ENCODE measurements at places on chromosomes 3 and 15.

DNA sequence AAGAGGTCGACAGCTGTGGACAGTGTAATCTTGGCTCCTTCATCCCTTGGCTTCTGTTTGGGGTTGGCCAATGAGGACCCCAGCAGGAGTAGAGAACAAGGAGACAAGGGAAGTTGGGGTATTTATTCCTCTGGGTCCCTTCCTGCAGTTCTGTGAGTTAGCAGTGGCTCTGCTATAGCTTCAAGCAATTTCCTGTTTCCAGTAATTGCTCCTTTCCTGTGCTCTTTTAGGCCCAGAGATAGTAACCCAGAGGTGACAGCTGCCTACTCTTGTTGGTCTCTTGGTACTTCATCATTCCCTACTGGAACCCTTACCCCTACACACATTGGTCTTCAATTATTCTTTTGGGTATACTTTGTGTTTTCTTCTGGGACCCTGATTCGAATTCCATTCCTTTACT lies 92.9 kb downstream of the NR1D2 start:
- DNase-seq: no peak

- DNase-seq: no peak
Observed at GRCh38 chr3:53402326-53402725, 55.0 kb upstream of the DCP1A start.

GRCh38 chr3:39011191-39011736 lies 40.5 kb downstream of the SCN11A start:
- no peak for DNase-seq

GRCh38 chr3:195849322-195850074 lies 37.8 kb upstream of the MUC4 start:
- no peak for DNase-seq

DNA sequence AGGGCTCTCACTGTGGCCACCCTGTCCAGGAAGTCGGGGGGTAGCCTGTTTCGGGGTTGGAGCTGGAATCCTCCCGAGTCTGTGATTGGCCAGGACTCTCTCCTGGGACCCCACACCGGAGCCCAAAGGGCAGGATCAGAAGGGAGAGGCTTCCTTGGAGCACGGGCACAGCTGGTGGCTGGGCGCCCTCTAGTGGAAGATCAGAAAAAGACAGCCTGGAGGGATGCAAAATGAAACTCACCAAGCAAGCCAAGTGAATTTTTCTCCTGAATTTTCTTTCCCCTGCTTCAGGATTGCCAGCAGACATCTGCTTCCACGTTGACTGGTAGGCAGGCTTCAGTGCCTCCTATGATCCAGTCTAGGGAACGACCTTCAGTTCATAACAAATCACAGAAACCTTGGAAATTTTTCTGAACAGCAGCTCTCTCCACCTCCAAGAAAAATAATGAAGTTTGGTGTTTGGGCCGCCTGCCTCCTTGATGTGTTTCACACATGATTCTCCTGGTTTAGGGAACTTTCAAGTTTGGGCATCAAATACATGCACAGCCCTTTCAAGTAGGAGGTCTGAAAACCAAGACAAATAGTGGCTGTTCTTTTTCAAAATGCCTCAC lies 224.6 kb downstream of the VPS13C start:
- DNase-seq: peak; percentile 34

DNA sequence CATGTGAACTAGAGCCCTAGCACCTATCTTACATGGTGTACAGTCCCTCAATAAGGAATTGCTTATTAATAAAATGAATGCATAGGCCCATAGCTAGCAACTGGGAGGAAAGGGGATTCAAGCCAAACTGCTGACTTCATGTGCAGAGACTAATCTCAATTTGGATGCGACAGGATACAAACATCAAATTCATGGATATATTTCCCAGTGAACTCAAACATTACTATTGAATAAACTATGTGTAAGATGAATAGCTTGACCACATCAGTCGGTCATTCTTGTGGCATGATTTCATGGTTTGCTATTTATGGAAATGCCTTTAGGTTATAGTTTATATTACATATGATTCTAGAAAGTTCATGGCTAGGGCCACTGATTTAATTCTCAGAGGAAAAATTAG lies 268.6 kb upstream of the SLITRK3 start:
- no peak for DNase-seq

Data from stimulated activated CD4-positive, alpha-beta T cell treated with anti-CD3 and anti-CD28 coated beads, TNF-alpha, amount 100 ng/mL, for 1 hour (primary cell).